A549 treated with ZK216348 at 1 μM for 4 hours (cell line): ENCODE measurements at places on chromosomes 5 and 9. TPM values are rescaled to one million over a fixed set of nuclear protein-coding genes. Genes with fewer than 3 reads are reported as not detected.

Gene KCNN2
- total RNA-seq: 0.06 to 0.19 TPM in 2 of 5 replicates, not detected in the others

Gene FOXD4L6
- total RNA-seq: not detected in 5 replicates

Gene PITX1
- total RNA-seq: 14.2 to 38.1 TPM (median 36.5 TPM) in 5 replicates

Gene CXCL14
- total RNA-seq: 0.14 to 0.15 TPM (median 0.14 TPM) in 3 of 5 replicates, not detected in the others

Gene SV2C
- 0.01 to 0.02 TPM in 2 of 5 replicates, not detected in the others for total RNA-seq

Gene GPR151
- not detected in 5 replicates for total RNA-seq

Gene IFNA21
- total RNA-seq: not detected in 5 replicates

Gene STPG3
- not detected in 5 replicates for total RNA-seq

Gene SCGB3A2
- total RNA-seq: not detected in 5 replicates

Gene PCDHGA12
- not detected in 5 replicates for total RNA-seq

Gene TDRD7
- total RNA-seq: 11.6 to 13.6 TPM (median 12.4 TPM) in 5 replicates
